ENCODE measurements at places on chromosomes 12 and 14.

GRCh38 chr14:89853936-89854693, 100.4 kb downstream of the EFCAB11 start:
- DNase-seq, result no peak

- no peak for DNase-seq
Measured at GRCh38 chr14:77203611-77204458, 22.2 kb downstream of the TMEM63C start.

GRCh38 chr12:3965046-3965445, 91.8 kb upstream of the PARP11 start:
- no peak for DNase-seq

GRCh38 chr12:132649226-132649945, 30.8 kb downstream of the P2RX2 start:
- DNase-seq, result no peak

GRCh38 chr12:57268264-57268663, 17.3 kb upstream of the STAC3 start:
- no peak for DNase-seq

- no peak for DNase-seq
Measured at GRCh38 chr12:111867531-111867930, 25.5 kb downstream of the MAPKAPK5 start.

GRCh38 chr12:57853864-57854556, 7.5 kb upstream of the CTDSP2 start:
- no peak for DNase-seq

GRCh38 chr14:53055003-53055402, 98.1 kb downstream of the DDHD1 start:
- no peak for DNase-seq

DNA sequence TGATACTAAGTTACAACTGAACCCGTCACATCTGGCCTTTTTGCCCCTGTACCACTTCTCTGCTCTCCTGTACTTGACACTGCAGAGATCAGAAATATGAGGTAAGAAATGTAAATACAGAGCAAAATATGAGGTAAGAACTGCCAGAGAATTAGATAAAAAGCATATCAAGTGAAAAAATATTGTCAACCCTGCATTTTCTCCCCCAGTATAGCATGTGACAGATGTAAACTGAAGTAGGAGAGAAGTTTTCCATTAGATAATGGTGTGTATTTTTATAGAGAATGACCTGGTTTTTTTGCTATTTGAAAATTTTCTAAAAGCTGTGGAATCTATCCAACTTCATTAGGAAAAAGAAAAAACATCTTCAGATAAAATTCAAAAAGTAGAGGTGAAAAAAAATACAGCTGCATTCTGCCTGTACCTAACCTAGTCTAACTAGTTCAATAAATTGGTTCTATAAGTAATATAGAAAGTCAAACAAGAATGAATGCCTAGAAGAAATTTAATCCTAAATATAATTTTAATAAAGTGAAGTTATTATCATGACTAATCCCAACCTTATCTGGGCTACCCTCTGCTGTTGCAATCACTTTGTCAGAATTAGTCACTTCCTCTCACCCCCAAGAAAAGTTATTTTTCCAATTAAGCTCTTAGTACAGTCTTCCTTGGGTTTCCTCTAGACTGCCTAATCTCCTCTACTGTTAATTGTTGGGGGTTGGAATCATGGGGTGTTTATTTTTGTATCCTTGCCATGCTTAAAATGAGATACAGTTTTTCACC, 210.0 kb downstream of the RASSF9 start:
- no peak for DNase-seq

DNA sequence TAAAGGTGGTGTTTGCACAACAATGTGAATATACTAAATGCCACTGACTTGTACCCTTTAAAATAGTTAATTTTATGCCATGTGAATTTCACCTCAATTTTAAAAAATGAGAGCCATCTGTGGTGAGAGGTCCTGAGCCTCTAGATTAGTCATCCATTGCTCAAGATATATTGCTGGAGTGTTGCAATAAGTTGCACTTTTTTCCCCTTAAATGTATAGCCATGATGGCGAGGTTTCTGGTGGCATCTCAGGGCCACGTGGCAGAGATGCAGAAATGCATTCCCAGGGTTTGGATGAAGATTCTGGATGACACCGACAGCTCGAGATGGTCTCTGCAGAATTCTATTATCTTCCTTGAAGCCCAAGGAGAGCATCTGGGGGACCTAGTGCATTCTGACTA, 153.7 kb downstream of the AACS start:
- no peak for DNase-seq

- DNase-seq, result no peak
Measured at GRCh38 chr12:26317942-26318575, 122.7 kb downstream of the SSPN start.

GRCh38 chr12:66371982-66372381, 69.7 kb downstream of the HELB start:
- DNase-seq, result no peak

DNA sequence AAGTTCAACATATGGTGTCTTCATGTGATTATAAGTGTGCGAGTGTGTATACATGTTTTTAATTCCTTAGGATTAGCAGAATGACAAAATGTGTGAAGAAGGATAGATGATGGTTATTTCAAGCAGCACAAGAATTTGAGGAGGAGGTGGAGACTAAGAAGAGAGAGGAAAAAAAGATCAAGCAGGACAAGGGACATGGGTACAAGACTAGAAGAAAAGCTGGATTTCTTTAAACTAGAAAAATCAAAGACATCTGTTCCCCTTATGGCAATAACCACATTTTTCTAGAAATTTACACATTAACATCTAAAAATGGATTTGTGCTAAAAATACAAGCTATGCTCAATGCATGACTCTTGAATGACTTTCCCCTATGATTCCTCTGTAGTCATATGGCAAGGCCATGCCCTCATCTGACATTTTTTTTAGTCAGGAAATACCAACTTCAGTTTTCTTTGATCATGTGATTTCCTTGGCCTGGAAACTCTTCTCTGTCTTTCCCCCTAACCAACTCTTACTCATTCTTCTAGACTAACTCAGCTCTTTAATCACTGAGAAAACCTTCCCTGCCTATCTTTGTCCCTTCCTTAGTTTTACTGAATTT, 435.8 kb downstream of the NRXN3 start:
- DNase-seq, result no peak

DNA sequence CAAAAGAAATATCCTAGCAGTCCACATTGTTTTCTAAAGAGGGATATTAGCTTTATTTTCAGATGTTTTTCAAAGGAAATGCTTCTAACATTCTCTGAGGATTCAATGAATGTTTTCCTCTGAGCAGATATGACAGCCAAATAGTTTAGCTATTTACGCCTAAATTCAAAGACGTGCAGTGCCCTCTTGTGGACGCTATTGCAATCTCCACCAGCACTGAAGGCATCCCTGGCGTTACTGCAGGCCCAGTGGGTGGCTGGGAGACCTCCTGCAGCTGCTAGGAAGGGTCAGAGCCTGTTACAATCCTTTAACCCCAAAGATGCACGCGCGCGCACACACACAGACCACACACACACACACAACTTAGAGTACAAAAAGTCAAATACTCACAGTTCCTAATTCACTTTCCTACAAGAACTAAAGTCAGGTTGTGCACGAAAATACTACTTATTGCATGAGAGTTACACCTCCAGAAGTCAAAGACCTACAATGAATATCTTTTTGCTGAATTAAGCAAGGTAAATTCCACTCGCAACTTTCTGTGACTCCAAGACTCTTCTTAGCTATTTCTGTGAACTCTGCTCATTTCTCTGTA, 589.3 kb upstream of the TMEM132C start:
- DNase-seq, result peak; percentile 67

- no peak for DNase-seq
Measured at GRCh38 chr14:102893452-102893851, 29.0 kb upstream of the AMN start.

DNA sequence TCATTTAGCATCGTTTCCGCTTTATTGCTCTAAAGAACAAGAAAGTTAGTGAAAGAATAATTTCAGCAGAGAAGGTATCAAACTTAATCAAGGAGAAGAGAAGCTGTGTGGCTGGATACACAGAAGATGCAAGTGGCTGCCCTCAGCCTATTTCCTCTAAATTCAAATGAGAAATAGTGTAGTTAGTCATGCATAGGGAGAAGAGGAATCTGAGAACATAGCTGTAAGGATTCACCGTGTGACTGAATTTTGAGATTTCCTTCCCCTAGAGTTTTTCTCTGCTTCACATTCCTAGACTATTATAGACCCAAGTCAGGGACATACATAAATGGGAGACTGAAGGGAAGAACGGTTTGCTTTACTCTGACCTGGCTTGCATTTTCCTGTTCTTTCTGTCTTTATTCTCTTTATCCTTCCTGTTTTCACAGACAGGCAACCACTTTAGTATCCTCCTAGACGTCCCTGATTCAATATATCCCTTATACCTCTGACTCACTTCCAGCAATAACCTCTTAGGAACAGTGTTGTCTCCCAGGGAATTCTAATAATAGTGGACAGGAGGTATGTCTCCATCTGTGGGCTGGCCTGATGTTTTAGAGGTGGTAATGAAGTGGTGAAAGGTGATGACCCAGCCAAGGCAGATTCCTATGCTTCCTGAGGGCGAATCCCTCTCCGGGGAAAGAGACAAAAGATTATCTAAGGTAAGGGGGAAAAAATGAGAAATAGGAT, 7.0 kb downstream of the RNASE10 start:
- no peak for DNase-seq

- no peak for DNase-seq
Measured at GRCh38 chr12:80313209-80313608, 130.8 kb upstream of the PTPRQ start.

GRCh38 chr12:93302331-93303229, 75.1 kb upstream of the NUDT4 start:
- DNase-seq, result no peak

GRCh38 chr14:80208461-80208860, 2.8 kb downstream of the DIO2 start:
- no peak for DNase-seq

DNA sequence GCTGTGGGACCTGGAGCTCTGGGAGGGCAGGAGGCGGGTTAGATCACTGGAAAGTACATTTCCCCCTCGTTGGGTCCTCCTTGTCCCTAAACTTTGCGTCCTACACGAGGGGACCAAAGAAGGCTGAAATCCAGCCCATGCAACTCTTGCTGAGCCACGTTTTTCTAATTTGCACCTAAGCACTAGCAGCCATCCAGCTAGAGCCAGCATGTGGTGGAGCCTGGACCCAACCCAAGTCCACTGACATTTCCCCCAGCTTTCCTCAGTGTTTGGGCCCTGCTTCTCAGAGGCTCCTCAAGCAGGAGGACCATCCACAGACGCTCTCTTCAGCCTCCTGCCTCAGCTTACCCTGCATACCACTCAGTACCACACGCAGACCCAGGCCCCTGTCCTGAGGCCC, 49.7 kb downstream of the TSPAN11 start:
- DNase-seq, result no peak

- DNase-seq, result peak; percentile 53
Measured at GRCh38 chr12:4153343-4153892, 120.1 kb upstream of the CCND2 start.

DNA sequence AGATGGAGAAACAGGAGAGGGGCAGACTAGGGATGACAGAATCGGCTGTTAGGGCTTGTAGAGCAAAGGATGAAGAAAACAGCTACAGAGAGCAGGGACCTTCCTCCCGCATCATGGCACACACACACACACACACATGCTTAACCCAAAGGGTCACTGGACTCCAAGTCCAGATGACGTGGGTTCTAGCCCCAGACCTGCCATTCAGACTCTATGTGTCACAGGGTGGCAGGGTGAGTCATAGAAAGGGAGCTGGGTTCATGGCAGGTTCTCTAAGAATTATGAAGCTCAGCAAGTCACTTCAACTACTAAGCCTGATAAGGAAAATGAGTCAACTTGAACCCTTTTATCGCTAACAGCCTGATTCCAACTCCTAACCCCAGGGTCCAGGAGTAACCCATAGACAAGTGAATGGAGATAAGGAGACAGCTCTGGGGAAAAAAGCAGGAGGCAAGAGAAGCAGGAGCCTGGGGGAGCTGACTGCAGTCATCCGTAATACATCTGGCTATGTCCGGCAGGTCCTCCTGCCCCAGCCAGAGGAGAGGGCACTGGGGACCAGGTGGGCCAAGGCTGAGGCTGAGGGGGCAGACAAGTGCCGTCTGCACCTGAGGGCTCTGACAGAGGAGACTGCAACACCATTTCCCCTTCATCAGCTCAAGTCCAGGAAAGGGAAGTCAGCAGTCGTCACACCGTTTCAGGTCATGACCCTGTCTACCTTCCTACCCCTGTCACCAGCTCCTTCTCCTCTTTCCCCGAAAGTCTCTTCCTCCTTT, 3.6 kb upstream of the TNFRSF1A start:
- no peak for DNase-seq

- DNase-seq, result no peak
Measured at GRCh38 chr12:82896979-82897378, 210.3 kb downstream of the TMTC2 start.

DNA sequence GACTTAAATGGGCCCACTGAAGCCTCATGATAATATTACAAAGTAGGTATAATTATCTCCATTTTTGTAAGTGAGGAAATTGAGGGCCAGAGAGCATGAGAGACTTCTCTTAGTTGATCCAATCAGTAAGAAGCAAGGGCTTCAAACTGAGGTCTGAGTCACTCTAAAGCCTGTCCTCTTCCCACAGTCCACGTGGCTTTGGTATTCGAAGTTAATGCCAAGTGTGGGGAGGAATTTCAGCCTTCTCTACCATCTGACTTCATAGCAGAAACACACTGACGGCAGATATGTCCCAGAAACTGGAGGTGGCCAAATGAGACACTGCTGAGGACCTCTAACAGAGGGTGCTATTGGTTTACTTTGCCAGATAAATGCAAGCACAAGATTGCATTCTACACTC, 114.4 kb upstream of the OVCH1 start:
- DNase-seq, result no peak

GRCh38 chr12:82363990-82364389, 5.7 kb downstream of the METTL25 start:
- DNase-seq, result no peak

GRCh38 chr12:72369423-72369959, 97.3 kb downstream of the TRHDE start:
- DNase-seq, result no peak

- no peak for DNase-seq
Measured at GRCh38 chr12:15700595-15700994, 88.6 kb downstream of the EPS8 start.

- DNase-seq, result no peak
Measured at GRCh38 chr12:124242529-124243065, 52.3 kb upstream of the RFLNA start.

- DNase-seq, result no peak
Measured at GRCh38 chr12:103470664-103471063, 25.1 kb downstream of the C12orf42 start.

DNA sequence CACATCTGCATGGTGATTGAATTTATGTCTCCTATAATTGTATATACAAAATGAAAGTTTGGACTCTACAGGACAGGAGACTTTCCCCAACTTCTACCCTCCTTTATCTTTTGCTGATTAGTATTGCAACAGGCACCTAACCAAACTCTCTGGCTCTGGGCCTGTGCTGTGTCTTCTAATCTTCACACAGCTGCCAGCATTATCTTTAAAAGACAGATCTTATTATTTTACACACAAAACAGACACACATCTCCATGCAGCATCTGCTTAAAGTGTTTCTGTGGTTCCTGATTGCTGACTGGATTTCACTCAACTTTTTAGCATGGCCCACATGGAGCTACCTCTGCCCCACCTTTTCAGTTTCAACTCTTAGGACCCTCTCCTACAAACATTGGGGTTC, 154.9 kb upstream of the PELI2 start:
- DNase-seq, result no peak

Measured in stimulated activated effector memory CD8-positive, alpha-beta T cell treated with anti-CD3 and anti-CD28 coated beads, Interleukin-12 subunit alpha, Interleukin-12 subunit beta, amount 100 ng/mL, for 72 hours (primary cell).